Nucleus accumbens (tissue), 56 donors: ENCODE measurements at places on chromosomes 2 and 18.

DNA sequence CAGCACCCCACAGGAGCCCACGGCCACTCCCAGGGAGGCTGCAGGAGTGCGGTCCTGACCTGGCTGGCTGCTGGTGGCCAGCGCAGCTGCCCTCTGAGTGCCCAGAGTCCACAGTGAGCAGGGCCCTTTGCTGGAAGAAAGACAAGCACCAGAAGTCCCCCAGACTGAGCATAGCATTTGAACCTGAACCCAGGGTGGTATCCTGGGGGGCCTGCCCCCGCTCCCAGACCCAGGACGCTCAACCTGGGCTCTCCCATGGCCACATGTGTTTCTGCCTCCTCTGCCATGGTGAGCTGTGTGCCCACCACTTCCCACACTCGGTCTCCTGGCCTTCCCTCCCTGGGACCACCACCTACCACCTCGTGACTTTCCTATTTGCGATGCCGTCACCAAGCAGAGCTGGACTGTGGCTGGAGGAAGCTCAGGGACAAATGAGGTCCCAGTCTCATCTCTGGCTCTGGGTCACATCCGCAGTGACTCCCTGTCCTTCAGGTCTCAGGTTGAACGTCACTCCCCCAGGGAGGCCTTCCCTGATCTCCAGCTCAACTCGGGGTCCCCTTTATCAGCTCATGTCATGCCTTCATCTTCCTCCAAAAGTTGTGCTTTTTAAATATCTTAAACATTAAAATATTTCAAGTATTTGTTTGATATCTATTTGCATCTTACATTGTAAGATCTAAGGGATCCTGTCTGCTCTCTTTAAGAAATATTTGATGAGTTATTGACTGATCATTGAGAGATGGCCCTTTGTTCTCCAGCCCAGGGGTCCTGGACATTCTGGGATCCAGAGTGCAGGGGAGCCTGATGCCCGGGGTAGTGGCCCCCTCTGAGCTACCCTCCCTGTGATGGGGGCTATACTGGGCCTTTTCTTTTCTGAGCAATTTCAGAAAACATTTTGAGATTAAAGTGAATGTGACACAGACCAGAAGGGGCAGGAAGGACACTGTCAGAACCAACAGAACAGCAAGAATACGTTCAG, 16.4 kb upstream of the GPR55 start:
- no peak for DNase-seq

DNA sequence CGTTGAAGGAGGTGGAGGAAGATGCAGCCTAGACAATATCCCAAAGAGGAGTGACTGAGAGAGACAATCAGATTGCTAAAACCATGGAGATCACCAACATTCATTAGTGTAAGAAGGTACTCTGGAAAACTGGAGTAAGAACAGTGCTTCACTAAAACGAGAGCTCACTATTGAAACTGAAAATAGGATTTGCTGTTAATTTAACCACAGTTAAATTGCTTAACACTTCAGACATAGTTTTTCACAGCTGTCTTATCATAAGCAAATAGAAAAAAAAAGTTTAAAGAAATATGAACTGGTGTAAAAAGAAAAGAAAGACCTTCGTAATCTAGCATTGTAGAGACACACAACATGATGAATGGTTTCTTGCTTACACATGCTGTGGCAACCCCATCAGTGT, 1049.8 kb upstream of the CHAC2 start:
- DNase-seq, result no peak

DNA sequence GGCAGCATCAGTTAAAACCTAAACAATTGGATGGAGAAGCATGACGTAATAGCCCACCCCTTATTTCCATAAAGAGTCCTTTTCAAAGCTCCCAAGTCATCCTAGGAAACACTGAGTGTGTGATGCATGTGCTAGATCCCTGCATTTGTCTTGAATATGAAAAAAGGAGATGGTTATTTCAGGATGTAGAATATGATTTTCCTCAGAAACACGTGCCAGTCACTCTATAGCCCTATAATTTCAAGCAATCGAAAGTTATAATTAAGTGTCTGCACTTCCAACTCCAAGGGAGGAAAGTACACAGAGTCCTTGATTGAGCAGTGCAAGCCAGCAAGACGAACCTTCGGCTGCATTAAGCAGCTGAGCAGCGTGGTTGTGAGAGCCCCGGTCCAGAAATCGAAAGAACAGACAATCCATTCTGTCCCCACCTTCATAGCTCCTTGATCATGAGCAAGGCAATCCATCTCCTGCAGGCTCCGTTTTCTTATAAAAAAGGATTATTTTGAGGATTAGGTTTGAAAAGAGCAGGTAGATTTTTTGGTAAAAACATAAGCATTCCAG, 287.7 kb downstream of the FBXO15 start:
- DNase-seq, result no peak

GRCh38 chr2:182245963-182246362, 180.9 kb downstream of the PDE1A start:
- no peak for DNase-seq

DNA sequence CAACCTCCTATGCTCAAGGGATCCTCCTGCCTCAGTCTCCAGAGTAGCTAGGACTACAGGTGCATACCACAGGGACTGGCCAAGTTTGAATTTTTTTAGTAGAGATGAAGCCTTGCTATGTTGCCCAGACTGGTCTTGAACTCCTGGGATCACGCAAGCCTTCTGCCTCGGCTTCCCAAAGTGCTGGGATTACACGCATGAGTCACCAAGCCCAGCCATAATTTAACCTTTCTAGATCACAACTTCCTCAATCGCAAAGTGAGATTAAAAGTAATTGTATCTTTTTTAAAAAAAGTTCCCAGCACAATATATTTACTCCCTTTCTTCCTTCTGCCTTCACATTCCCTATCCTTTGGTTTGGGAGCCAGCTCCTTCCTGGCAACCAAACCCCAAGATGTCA, 5.8 kb upstream of the PPP1CB start:
- no peak for DNase-seq

DNA sequence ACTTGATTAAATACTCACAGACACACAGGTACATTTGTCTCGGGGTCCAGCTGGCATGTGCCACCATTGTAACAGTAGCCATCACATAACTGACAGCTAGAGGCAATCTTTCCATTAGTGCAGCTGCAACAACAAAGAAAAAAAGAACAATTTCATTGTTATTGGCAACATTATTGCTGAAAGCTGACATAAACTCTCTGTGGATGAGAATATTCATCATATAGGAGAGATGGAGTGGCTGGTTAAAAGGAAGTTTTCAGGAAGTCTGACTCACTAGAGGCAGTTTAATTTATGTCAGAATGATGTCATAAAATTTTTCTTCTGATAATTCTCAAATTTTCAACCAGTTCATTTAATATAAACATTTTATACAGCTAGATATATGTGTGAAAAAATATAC, 1490.0 kb upstream of the NXPH2 start:
- no peak for DNase-seq

- DNase-seq, result no peak
Observed at GRCh38 chr2:53941749-53942148, 29.0 kb downstream of the PSME4 start.

DNA sequence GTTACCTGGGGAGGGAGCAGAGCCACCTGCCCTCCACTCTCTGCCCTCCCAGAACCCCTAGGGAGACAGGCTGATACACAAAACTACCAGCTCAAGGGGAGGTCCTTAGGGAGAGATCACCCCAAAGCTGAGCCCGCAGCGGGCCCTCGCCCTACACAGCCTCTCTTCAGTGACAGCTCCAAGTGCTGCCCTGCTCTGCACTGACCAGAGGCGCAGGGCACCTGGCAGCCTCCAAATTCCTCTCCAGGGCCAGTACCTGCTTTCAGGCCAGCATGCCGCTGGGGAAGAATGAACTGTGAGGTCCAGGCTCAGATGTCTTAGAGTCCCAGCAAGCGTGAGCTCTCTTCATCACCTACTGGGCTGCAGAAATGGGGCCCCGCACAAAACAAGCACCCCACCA, 11.3 kb upstream of the SH3BP4 start:
- no peak for DNase-seq

- DNase-seq, result no peak
Observed at GRCh38 chr18:36325846-36326245, 28.3 kb downstream of the FHOD3 start.

- no peak for DNase-seq
Observed at GRCh38 chr2:128442053-128442751, 123.5 kb upstream of the HS6ST1 start.

- DNase-seq, result no peak
Observed at GRCh38 chr2:152132306-152132705, 33.5 kb upstream of the CACNB4 start.

DNA sequence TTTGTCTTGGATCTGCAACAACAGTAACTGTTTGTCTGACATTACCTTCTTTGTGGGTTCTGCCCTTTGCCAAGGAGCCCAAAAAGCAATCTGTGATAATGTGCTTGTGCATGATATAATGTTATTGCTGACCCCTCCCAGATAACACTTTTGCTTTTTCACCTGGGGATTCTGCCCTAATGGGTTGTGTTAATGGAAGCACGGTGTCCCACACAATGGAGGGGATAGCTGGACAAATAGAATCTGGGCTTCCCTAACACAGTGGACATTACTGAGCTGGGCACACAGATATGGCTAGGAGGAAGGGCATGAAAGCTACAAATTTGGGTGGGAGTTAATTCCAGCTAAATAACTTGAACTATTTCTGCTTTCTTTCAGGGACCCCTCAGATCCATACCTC, 20.6 kb downstream of the PLB1 start:
- DNase-seq, result no peak

DNA sequence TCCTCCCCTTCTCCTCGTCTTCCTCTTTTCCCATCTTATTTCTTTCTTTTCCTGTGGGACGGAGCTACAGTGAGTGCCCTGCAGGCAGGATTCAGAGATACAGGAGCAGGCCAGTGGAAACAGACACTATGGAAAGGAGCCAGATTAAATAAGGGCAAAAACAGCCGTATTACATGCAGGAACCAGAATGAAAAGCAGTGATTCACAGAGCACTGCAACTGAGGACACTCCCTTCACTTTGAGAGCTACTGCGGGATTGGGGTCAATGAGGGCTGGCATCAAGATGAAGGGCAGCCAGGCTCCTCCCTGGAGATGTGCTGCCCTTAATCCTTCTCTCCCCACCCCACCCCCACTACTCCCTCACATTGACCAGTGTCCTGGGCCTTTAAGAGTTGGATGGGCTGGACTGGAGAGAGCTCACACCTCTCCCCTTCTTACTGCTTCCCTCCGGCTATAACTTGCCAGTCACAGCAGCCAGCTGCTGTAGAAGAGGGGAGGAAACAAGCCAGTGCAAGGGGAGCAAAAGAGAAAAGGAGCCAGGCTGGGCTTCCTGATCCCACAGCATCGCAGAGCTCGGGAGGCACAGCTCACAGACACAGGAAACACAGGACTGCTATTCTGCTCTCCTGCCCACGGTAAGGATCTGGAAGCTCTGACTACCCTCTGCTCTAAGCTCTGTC, at the start of gene PLCD4:
Gene PLCD4, plus strand, starts transcription at position 464 of the 680 bp plus-strand sequence. CDS start 7,841 bp downstream, outside the sequence.
- DNase-seq, result no peak

- no peak for DNase-seq
Observed at GRCh38 chr2:148725564-148725963, 81.0 kb downstream of the EPC2 start.

DNA sequence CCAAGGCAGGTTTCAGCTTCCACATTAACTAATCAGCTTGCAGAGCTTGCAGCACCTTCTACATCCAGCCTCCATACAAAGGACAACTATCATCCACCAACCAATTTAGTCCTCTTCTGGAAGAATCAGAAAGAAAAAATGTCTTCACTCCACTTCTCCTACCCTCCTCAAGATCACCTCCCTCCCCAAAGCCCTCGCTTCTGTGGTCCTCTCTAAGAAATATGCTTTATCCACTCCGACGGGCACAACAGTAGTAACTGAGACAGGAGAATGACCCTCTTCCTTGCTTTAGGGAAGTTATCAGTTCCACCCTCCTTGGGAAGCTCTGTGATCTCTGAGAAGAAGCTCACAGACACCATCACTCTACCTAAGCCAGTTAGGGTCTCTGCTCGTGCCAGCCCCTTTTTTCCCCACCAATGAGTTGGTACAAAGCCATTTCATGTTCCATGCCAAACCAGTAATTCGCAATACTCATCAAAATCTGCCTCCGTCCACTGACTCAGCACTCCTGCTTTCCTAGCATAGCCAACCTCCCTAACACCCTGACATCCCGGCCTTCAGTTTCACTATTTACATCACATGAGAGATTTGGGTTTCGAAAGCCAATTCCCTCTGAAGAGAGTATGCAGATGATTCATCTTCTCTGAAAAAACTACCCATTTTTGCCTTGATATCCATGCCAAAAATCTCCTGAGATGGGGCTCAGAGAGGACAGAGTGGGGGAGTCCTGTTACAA, 114.1 kb upstream of the PKDCC start:
- DNase-seq, result no peak
